Aorta (tissue), 5 donors: ENCODE measurements at places on chromosomes 1 and 21. TPM values are rescaled to one million over a fixed set of nuclear protein-coding genes. Genes with fewer than 3 reads are reported as not detected.

- DNase-seq: no peak
Observed at GRCh38 chr1:194026422-194026821, 840.0 kb upstream of the B3GALT2 start.

DNA sequence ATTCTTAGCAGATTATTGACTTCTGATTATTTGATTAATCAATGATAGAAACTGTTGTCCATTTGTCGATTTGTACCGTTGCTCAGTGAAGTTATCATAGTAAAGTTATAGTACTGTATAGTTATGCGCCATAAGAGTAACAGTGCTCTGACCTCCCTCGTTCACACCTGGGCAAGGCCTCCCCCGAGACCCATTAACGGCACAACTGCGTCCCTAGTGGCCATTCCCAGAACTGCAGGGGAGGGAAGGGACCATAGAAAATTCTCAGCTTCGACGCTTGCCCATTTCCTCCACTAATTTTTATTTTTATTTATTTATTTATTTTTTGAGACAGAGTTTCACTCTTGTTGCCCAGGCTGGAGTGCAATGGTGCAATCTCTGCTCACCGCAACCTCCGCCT lies 334.4 kb downstream of the DSCAM start:
- no peak for DNase-seq

DNA sequence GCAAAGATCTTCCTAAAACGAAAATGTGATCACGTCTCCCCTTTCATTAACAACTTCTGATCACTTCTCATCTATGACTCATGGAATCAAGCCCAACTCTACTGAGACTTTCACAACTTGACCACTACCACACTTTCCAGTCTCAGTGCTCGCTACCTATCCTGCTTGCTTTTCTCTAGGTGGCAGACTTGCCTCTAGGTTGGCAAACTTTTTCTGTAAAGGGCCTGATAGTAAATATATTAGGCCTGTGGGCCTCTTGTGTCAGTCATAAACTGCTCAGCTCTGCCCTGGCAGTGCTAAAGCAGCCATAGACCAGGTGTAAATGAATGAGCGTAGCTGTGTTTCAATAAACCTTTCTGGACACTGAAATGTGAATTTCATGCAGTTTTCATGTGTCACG lies 21.5 kb upstream of the HMGB4 start:
- no peak for DNase-seq

DNA sequence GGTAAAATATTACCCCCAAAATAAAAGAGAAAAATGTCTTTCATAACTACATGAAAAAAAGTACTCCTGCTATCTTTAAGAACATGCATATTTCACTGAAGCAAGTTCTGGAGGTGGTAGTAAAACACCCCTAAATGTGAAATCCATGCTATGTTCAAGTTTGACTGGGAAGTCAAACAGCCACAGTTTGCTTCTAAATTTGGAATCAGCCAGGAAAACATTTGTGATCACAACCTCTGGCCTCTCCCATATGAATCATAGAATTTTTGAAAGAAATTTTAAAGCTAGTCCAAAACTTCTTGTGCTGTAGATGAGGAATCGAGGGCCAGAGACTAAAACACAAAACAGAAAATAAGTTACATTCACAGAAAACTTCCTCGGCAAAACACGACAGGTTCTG lies 6.6 kb downstream of the SORT1 start:
- no peak for DNase-seq

CFHR4 gene
- not detected for total RNA-seq

- no peak for DNase-seq
Observed at GRCh38 chr1:235502601-235503402, 1.4 kb downstream of the B3GALNT2 start.

DNA sequence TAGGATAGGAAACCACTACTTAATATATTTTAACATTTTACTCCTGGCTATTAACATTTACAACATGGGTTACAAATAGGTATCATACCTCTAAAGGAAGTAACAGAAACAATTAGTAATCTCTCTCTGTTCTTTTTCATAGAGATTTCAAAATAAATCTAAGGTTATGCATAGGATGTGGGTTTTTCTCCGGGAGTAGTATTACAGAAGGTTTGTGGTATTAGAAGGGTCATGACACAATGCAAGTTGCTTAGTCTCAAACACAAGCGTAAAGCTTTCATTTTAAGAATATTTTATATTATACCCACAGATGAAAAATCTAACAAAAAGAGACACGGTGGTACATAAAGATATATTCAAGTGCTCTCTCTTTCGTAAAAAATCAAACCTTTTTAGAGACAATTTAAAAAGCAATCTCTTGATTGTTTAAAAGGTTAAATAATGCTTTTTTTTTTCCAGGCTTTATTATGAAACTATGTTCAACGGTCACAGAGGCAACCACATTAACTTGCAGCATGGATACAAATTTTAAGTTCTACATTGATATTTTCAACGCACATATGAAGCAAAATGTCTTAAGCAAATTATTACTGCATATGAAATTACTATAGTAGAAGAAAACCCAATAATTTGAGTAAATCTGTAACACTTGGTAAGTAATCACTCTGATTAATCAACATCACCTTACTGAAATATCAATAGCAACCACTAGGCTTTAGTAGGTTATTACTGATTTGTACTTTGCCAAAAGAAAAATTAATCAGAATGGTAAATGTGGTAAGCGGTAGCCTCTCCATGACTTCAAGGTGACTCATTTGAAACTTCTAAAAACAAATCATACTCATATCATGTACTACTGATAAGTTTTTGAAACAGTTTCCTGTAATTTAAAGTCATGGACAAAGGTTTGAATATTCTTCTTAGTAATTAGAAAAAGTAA lies 97.4 kb upstream of the GFI1 start:
- DNase-seq: no peak

GRCh38 chr1:184882957-184883815 lies 91.1 kb downstream of the NIBAN1 start:
- DNase-seq: no peak

DNA sequence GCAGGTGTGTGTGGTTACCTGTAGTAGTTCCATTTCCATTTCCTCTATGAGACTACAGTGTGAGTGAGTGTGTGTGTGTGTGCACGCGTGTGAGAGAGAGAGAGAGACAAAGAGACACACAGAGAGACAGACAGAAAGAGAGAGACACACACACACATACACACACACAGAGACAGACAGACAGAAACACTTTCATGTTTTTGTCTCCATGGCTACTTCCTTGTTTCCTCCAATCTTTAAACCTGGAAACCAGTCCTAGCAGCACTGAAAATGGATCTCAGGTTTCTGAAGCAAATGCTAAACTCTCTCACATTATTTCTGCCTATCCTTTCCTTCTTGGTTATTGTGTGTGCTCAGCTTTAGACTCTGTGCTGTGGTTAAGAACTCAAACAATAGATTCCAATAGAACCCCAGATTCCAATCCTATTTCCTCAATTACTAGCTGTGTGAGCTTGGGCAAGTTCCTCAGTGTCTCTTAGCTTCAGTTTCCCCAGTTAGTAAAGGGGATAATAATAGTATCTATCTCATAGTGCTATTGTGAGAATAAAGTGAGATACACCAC lies 22.4 kb upstream of the ABCD3 start:
- DNase-seq: no peak

- no peak for DNase-seq
Observed at GRCh38 chr1:247324204-247324787, 7.4 kb downstream of the ZNF496 start.

DNA sequence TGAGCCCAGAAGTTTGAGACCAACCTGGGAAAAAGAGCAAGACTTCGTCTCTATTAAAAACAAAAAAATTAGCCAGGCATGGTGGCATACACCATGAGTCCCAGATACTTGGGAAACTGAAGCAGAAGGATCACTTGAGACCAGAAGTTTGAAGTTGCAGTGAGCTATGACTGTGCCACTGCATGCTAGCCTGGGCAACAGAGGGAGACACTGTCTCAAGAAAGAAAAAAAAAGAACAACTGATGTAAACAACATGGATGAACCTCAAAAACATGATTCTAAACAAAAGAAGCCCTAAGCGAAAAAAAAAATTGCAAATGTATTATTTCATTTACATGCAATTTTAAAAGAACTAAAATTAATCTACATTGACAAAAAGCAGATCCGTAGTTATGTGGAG lies 9.0 kb downstream of the LRRC40 start:
- no peak for DNase-seq

PCAT6 gene
- total RNA-seq: 0.49 TPM

DNA sequence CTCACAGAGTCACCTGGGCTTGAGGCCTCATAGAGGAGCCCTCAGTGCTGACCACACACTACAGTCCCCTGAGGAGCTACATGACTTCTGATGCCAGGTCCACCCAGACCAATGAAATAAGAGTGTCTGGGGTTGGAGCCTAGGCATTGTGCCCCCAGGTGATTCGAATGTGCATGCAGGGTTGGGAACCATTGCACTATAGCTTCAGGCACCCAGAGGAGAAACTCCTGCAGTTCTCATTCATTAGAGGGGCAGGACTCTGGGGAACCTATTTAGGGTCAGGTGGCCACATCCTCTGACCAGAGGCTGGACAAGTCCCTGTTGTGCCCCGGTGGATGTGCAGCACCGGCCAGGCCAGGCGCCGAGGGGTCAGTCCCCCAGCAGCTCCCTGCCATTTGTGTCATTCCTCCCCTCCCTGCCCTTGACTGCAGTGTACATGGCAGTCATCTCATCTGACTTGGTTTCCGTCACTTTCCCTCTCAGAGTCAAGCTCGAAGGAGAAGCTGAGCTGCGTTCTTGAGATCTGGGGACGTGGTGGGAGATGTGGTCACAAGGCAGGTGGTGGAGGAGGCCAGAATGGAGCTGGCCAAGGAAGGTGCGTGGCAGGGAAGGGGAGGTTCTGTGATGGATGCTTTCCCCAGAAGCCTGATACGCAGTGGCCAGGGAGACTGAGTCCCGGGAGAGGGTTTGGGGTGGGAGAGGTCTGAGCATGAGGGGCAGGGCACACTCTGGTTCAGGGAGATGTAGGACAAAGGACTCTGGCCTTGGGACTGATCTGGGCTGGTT lies 6.4 kb downstream of the CLDN19 start:
- peak; percentile 43 for DNase-seq

DNA sequence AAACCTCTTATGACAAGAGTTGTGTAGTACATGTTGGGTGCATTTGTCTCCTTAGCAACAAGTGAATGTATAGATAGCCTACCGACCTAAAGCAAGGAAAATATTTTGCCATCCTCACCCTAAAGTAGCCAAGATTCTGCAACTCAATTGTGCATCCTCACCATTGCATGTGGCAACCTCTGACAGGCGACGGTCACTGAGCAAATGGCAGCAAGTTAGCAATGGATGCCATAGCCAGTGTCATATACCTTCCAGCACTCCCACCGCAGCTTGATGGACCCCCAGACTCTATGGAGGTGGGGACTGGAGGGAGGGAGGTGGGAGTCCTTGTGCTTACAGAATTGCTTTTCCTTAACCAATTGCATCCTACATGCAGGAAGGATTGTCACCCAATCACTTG lies 17.0 kb downstream of the PROX1 start:
- DNase-seq: no peak
